Fibroblast of the aortic adventitia (primary cell): ENCODE measurements at places on chromosomes 11 and 22.

- no peak for DNase-seq
These were observed 661.3 kb upstream of the CHORDC1 start for GRCh38 chr11:90884181-90884580.

DNA sequence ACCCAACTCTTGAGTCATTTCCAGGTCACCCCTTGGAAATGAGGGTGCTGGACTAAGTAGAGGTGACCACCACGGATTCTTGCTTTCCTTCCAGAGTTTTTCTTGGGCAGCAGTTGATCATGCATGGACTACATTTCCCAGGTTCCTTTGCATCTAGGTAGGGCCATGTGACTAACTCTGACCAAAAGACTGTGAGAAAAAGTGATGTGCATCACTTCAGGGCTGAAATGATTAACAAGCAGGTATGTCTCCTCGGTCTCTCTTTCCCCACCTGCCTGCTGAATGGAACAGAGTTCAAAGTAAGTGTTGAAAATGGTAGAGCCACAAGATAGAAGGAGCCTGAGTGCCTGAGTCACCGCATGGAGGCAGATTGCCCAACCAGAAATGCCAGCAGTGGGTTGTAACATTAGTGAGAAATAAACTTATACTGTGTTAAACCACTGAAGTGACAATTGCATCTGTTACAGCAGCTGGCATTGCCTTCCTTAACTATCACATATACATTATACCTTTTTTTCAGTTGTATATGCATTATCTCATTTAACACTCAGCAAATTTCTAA, 113.5 kb downstream of the MN1 start:
- DNase-seq, result no peak

DNA sequence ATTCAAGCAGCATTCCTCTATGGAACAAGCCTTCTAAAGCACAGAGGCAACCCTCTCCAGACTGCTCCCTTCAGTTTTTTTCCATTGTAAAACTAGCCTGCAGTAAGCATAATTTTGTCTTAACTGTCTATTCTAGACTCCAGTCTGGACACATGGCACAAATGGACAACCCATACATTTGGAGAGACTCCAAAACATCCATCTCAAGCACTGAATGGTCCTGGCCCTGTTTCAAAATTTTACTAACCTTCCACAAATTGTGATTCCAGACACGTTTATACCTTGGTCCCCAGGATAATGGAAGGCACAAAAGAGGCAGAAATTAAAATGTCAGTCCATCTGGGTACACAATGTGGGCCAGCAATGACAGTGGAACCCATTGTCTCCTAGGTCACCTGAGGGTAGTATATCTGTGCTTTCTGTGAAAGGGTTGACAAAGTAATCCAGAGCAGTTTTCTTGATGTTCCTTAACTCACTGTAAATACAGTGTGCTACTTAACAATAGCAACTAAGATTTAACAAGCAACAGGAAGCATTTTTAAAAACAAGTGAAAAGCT, 16.2 kb upstream of the SESN3 start:
- DNase-seq, result no peak

DNA sequence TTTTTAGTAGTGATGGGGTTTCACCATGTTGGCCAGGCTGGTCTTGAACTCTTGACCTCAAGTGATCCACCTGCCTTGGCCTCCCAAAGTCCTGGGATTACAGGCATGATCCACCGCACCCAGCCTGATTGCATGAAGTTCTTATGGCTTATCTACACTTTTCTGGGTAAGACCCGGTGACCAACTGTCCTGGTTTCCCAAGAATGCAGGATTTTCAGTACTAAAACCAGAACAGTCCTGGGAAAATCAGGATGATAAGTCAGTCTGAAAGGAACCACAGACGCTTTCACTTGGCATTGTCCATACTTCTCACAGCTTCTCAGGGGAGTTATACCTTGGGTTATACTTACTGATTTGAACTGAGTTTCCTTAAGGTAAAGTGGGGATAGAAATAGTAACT, 1.4 kb upstream of the BPIFC start:
- DNase-seq, result no peak

- no peak for DNase-seq
These were observed 20.8 kb downstream of the ABTB2 start for GRCh38 chr11:34337016-34337415.

DNA sequence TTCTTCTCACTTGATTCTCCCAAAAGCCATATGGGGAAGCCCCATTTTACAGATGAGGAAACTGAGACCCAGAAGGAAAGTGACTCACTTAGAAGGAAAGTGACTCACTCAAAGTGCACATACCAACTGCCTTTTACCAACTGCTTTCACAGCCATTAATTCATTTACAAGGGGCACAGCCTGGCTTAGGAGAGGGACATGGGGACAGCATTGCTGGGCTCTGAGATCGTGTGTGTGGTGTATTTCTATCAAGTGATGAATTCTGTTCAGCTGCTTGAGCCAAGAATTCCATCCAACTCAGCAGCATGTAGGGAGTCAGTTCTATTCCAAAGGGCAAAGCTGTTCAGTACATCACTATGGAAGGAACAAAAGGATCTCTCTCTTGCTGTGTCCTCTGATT, 23.5 kb upstream of the PAK1 start:
- peak; percentile 13 for DNase-seq
